ENCODE measurements at places on chromosomes 13 and 19. TPM values are rescaled to one million over a fixed set of nuclear protein-coding genes. Genes with fewer than 3 reads are reported as not detected.

Gene ADGRE2
- 0.17 TPM for total RNA-seq

Gene CHST8
- 0.29 TPM for total RNA-seq

Gene GFY
- total RNA-seq: not detected

Gene MEIS3
- total RNA-seq: 2.9 TPM

DNA sequence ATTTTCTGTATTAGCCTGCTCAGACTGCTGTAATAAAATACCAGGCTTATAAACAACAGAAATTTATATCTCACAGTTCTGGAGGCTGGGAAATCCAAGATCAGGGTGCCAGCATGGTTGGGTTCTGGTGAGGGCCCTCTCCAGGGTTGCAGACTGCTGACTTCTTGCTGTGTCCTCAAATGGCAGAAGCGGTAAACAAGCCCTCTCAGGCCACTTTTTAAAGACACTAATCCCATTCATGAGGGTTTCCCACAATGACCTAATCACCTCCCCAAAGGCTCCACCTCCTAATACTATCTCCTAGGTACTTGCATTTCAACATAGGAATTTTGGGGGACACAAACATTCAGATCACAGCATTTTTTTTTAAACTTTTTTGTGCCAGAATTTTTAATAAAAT, 159.3 kb downstream of the PDS5B start:
- DNase-seq: no peak
